ENCODE measurements at places on chromosomes 7 and 10.

GRCh38 chr7:139774376-139774775 is 3.4 kb downstream of the HIPK2 start:
- no peak for DNase-seq

GRCh38 chr7:136399385-136399784 is 422.2 kb upstream of the MTPN start:
- DNase-seq = no peak

DNA sequence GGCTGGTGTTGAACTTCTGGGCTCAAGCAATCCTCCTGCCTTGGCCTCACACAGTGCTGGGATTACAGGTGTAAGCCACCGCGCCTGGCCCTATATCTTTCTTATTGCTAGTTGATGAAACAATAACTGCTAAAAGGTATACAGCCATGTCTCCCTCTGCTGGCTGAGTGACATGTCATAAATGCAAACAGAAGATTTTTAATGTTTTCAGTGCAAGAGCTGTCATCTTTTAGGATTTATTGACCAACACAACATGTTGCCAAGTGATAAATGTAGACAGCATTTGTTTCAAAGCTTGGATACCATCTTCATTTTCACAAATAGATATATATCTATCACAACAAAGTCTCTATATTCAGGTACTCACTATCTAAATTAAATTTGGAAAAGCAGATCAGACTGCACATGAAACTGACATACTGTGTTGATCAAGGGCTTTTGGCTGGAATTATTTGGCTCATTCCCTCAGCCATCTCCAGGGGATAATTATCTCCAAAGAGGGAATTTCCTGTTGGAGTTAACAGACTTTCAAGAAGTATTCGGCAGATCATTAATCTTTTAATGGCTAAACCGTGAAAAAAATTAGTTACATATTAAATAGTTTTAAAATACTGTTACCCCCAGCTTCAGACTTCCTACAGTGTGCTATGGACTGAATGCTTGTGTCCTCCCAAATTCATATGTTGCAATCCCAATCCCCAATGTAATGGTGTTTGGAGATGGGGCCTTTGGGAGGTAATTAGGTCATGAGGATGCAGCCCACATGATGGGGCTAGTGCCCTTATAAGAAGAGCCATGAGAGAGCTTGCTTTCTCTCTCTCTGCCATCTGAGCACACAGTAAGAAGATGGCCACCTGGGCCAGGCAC is 41.3 kb upstream of the SRPK2 start:
- DNase-seq = no peak

DNA sequence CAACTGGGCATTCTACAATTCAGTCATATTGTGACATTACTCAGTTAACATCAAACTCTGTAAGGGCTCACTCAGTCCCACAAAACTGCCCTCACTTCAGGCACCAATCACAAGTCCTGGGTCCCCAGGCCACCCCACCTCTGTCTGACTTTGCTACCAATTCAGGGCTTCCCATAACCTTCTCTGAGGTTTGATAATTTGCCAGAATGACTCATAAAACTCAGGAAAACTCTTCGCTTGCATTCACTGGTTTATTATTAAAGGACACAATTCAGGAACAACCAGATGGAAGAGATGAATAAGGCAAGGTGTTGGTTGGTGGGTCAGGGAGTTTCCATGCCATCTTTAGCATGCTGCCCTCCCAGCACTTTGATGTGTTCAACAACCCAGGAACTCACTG is 41.3 kb downstream of the AVL9 start:
- no peak for DNase-seq

- no peak for DNase-seq
Measured at GRCh38 chr10:70952401-70952800, 64.0 kb upstream of the PCBD1 start.

GRCh38 chr7:131231381-131232220 is 96.1 kb upstream of the MKLN1 start:
- no peak for DNase-seq

- no peak for DNase-seq
Measured at GRCh38 chr7:51067258-51067657, 249.4 kb downstream of the COBL start.

GRCh38 chr7:4603843-4604231 is 78.3 kb upstream of the FOXK1 start:
- DNase-seq = no peak

DNA sequence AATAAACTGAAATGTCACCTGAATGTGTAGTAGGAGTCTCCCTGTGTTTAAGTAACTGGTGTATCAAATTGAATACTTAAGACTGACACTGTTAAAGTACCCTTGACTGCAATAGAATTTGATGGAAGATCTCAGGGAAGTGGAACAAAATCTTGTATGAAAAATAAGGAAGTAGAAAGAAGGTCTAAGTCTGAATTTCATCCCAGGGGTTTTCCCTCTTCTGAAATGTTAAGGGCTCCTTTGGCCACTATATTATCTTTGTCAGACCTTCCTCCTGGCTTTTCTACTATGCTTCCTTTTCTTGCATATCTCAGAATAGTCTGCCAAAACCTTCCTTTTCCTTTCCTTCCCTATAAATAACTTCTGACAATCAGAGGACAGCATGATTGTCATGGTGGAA is 59.6 kb downstream of the BLNK start:
- DNase-seq = no peak

DNA sequence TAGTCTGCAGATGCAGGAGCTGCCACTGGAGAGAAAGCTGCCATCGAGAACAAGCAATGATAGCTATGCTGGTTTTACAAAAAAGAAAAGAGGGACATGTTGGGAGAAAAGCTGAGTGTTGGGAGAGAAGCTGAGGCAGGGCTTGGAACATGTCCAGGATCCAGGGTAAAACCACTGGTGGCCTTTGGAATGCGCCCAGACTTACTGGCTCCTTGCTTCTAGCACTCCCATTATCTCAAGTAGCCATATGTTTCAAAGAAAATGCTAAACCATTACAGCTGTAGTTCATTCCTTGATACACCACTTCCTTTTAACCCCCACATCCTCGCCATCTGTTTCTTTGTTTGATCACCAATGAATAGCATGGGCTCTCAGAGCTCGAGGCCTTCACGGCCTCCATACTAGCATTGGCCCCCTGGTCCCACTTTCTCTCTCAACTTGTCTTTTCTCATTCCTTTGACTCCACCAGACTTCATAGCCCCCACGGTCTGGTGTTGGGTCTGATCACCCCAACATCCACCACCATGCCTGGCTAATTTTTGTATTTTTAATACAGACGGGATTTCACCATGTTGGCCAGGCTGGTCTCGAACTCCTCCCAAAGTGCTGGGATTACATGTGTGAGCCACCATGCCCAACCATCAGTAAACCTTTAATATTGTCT is 23.8 kb upstream of the PLAC9 start:
- DNase-seq = no peak

- DNase-seq = no peak
Measured at GRCh38 chr10:34781711-34782110, 33.4 kb downstream of the PARD3 start.

GRCh38 chr7:116545411-116545993 is 20.7 kb downstream of the CAV1 start:
- no peak for DNase-seq

- no peak for DNase-seq
Measured at GRCh38 chr7:142913051-142913450, 20.5 kb downstream of the TRPV5 start.

- no peak for DNase-seq
Measured at GRCh38 chr10:96663797-96664196, 56.5 kb downstream of the PIK3AP1 start.

- DNase-seq = no peak
Measured at GRCh38 chr7:145327646-145328045, 491.8 kb upstream of the TPK1 start.

GRCh38 chr10:6802759-6803426 is 222.8 kb upstream of the PRKCQ start:
- no peak for DNase-seq
